Type B pancreatic cell (in vitro differentiated cells): ENCODE measurements at places on chromosomes 1 and 21. TPM values are rescaled to one million over a fixed set of nuclear protein-coding genes. Genes with fewer than 3 reads are reported as not detected.

The BLACAT1 gene
- total RNA-seq = 2.4 and 6.8 TPM in 2 replicates

GRCh38 chr1:90162216-90162615, 167.3 kb downstream of the ZNF326 start:
- no peak for DNase-seq

GRCh38 chr1:107620753-107621152, 344.2 kb downstream of the VAV3 start:
- DNase-seq = no peak

DNA sequence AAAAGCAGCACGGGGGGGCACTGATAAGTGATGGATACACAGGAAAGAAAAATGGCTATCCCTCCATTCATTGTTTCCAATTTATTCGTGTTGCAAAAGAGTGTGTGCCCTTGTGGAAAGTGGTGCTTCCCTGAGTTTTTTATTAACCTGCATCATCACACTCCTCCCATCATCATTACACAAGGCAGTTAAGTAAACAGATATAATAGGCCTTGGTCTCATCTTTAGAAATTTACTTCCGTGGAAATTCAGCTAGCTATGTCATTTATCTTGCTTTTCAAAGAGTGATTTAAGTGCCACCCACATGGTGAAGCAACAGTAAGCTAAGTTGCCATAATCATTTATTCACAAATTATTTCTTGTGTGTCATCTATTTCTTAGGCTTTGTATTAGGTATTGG, 473.3 kb downstream of the NEGR1 start:
- DNase-seq = no peak

DNA sequence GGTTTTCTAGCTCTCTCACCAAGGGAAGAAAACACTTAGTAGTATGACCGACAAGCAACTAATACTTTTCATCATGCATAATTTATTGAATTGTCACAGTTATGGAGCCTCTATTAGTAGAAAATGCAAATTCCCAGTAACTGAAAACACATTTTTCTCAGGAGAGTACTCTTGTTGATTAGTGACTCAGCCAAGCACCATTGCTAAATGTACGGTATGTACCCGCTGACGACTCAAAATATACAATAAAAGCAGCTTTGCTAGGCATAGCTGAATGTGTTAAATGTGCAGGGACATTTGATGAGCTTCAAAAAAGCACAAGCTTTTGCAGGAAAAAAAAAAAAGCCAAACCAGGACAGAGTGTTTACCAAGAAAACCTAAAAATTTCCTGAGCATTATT, 63.9 kb downstream of the WDR64 start:
- DNase-seq = no peak

The MRPL37 gene
- total RNA-seq = 77.9 and 78.4 TPM in 2 replicates

The ALX3 gene
- 1.4 and 19.8 TPM in 2 replicates for total RNA-seq

- no peak for DNase-seq
Measured at GRCh38 chr1:49060766-49061165, 284.1 kb upstream of the BEND5 start.

DNA sequence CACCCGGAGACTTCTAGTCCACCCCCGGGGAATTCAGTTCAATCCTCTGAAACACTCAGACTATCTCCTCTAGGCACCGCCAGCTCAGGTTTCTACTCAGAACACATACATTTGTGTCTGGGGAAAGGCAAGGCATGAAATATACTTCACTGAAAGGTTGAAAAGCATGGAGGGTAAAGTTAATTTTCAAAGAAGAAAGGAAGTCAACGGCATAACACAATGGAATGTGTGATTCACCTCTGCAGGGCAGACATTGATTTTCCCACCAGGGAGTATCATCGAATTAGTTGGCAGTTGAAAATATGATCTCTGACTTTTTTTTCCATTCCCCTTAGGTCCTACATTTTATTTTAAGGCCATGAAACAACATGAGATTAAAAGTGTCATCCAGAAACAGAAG, 669.4 kb downstream of the SMYD3 start:
- no peak for DNase-seq

The PLA2G2E gene
- total RNA-seq = not detected in 2 replicates

DNA sequence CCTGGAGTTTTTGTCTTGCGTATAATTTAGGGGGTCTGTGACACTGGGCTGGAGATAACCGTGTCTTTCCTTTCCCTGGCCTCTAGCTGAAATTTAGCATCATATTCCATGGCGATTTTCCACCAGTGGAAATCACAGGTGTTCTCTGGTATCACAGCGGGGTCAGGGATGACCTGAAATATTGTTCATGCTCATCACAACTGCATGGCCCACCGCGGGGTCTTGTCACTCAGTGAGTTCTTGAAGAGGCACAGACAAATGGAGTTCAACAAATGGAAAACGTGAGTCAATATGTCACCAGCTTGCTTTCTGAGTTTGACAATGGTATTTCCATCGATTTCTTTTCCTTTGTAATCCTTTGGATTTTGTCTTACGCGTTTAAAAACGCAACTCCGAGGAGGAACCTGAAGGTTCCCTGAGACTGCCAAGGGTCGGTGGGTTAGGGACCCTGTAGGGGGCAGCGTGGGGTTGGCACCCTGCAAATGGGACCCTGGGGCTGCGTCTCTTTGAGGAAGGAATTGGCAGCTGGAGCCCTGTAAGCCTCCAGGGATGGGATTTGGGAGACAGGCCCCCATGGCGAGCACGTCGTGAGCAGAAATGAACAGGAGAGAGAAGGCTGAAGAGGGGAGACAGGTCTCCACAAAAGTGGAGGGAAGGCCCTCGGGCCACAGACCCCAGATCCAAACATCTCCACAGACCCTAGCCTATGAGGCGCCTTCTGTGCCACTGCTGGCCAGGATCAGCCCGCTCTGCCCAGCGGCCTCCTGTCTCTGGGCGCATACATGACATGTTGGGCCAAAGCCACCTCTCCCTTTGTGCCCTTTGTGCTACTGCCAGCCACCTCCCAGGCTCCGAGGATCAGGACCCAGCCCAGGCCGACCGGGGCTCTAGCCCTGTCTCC, 32.1 kb upstream of the RUNX3 start:
- DNase-seq = no peak

DNA sequence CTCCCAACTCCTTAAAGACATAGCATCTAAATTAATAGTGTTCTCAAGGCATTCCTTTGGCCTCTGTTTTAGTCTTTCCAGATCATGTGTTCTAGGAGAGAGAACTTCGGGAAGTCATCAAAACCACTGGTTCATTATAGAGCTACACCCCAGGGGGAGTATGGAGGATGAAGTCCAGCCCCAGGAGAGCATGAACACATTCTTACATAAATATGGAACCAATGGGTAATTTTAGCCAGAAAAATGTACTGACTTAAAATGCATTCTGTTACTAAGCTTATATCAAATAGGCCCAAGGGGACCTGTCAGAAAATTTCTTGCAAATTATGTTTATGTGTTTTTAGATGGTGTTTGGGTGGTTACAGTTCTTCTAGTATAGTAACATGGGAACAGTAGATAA, 165.2 kb downstream of the NTMT2 start:
- DNase-seq = no peak

DNA sequence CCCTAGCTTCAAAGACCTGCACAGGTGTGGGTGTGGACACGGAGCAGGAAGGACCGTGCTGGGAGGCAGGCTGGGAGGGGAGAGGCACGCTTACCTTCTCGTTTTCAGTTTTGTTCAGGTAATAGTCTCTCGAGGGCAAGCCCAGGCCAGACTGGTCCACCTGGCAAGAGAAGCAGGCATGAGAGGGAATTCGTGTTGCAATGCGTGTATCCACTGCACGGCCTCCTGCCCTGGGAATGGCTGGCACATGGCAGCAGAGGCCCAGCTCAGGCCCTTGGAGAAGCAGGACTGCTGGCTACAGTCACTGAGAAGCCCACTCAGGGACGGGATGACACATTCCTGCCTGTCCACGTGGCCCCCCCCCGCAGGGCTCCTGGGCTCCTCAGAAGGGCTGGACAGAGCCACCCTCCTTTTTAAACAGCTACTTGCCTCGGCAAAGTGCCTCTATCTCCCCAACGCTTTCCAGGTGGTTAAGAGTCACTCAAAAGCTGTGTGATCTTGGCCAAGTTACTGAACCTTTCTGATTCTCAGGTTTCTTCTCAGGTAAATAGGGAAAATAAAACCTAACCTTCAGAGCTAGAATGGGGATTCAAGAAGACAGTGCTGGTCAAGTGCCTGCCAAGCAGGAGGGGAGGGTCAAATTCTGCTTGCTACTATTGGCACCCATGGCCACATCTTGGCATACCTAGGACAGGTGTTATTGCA, 32.7 kb downstream of the ECE1 start:
- DNase-seq = no peak

GRCh38 chr1:160167580-160167979, 16.2 kb downstream of the ATP1A4 start:
- no peak for DNase-seq

DNA sequence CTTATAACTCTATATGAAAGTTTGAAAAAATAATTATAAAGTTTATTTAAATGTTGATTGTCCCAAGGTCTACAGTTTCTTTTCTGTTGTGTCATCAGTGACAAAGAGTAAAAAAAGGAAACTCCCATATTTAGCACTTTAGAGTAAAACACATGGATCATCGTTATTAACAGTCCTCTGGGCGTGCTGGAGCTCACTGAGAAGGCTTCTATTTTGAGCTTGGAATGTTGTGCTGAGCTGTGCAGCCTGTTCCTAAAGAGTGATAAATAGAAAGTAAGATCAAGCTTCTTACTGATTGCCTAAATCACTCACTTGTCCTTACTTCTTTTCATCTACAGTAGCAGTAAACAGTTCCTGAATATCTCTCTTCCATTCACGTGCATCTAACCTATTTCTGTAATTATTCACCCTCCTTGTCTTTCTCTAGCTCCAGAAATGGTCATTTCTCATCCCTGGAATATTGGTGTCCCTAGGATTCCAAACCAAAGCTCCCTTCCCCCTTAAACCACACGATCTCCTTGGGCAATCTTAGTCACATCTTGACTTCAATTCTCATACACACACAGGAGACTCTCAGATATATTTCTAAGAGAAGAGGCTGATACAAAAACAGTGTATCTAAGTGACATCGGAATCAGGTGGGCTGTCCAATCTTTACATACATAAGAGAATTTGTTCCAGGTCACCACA, 11.9 kb downstream of the GBP5 start:
- no peak for DNase-seq

DNA sequence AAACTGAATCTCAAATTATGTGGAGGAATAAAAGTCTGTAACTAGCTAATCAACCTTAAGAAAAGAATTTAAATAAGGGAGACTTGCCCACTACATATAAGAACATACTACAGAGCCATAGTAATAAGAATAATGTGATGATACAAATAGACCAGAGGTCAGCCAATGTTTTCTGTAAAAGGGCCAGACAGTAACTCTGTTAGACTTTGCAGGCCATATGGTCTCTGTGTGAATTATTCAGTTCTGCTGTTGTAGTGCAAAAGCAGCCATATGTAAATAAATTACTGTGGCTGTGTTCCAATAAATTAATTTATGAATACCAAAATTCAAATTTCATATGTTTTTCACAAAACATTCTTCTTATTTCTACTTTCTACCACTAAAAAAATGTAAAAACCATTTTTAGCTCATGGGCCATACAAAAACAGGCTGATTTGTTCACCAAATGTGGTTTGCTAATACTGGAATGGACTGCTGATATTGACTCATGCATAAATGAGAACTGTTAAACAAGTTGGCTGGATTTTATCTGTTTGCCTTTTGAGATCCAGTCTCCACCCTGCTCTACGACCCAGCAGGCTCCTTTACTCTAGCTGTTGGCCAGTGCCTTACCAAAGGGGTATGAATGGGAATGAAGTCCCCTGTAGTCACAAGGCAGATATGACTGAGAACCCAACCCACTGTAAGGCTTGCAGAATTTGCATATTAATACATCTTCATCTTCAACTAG, 98.2 kb upstream of the ZNHIT6 start:
- no peak for DNase-seq

The NEK2 gene
- total RNA-seq = 15.2 and 23.4 TPM in 2 replicates

DNA sequence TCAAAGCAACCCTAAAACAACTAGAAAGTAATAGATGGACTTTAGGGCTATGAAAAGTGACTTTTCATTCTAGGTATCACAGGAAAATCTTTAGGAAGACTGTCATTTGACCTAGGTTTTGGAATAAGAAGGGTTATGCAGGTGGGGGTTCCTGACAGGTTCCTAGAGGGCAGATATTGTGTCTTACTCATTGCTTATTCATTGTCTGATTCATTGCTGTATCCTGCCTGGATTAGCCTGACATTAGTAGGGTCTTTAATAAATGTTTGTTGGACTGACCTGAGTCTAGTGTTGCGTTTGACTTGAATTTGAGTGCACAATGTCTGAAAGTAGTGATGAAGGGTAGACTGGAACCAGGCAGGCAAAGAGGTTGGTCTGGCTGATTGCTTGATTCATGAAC, 6.0 kb downstream of the FNBP1L start:
- DNase-seq = no peak

DNA sequence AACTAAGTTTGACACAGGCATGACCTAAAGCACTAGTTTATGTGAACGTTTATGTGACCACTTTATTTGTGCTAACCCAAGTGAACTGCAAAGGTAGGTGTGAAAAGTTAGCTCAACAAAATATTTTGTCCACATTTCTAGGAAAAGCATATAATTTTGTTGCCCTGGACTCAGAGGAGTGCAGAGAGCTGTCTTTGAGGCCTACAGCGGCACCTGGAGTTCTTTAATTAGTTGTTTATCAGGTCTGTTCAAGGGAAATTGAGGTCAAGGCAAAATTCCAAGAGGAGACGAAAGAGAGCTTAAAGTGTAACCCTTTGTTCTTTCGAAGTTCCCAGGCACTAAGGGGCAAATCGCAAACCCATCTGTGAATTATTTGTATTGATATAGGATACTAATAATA, 1.3 kb downstream of the GIPC2 start:
- DNase-seq = no peak

The PTGFR gene
- total RNA-seq = 0.36 TPM in 1 of 2 replicates, not detected in the other

The CD84 gene
- total RNA-seq = not detected in 2 replicates

The HTR6 gene
- total RNA-seq = not detected in 2 replicates

DNA sequence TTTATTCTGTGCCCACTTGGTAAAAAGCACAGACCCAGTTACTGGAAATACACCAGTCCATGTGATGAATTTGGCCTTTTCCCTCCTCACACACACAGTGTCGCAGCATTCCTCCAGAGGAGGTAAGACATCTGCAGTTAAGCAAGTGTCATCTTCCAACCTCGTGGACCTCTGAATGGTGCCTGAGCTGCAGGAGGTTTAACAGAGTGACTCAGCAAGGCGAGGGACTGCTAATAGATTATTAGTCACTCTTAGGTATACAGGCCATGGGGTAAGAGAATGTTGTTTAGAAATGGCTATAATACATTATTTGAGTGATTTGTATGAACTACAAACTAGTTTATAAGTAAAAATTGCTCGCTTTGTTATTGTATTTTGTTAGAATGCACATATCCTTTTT, 8.6 kb upstream of the LRRC8B start:
- DNase-seq = no peak

The ZNF648 gene
- 0.10 and 0.34 TPM in 2 replicates for total RNA-seq

The GTF2B gene
- 27.5 and 31.0 TPM in 2 replicates for total RNA-seq

- DNase-seq = no peak
Measured at GRCh38 chr1:22414244-22414751, 37.4 kb upstream of the ZBTB40 start.

DNA sequence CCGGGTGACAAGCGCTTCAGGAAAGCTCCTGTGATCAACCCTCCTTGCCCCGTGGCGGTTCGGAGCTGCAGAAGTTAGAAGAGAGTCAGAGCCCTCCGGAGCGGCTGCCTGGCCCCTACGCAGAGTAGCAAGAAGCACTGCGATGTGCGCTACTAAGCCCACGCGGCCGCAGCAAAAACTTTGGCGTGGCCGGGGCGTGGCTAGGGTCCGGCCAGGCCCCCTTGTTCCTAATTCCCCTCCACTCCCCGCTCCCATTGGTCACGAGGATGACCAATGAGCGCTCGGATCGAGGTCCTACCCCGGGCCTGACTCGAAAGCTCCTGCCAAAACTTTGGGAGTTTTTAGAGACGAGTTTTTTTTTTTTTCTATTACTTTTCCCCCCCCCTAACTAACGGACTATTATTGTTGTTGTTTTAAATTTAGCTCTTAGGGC, at the start of gene HLX:
HLX (plus strand) TSS at position 368 of the 433 bp plus-strand sequence. CDS start 415 bp downstream, outside the sequence.
- no peak for DNase-seq

- DNase-seq = no peak
Measured at GRCh38 chr1:67708606-67709005, 23.6 kb downstream of the GADD45A start.
